Cardiac septum (tissue), 1 donor: ENCODE measurements at places on chromosomes 12 and 14.
A peak's percentile ranks its signal among the peaks of the same experiment; 100 is the strongest.

DNA sequence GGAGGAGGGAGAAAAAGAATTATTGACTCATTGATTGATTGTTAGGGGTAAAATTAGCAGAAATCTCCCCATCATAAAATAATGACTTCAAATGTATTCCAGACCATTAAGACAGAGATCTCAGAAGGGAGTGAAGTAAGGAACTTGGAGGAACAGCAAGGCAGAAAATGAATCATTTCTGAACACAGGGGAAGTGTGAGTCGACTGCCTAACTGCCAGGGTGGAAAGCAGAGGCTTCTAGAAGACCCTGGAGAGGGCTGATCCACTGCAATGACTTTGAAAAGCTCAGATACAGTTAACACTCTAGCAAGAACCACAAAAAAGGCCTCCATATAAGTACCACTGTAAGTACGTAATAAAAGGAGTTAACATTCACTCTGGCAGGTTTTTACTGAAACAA is 9.7 kb downstream of the GLTP start:
- no peak for DNase-seq

GRCh38 chr12:52585946-52586345 is 12.3 kb upstream of the KRT74 start:
- DNase-seq: peak; percentile 60

DNA sequence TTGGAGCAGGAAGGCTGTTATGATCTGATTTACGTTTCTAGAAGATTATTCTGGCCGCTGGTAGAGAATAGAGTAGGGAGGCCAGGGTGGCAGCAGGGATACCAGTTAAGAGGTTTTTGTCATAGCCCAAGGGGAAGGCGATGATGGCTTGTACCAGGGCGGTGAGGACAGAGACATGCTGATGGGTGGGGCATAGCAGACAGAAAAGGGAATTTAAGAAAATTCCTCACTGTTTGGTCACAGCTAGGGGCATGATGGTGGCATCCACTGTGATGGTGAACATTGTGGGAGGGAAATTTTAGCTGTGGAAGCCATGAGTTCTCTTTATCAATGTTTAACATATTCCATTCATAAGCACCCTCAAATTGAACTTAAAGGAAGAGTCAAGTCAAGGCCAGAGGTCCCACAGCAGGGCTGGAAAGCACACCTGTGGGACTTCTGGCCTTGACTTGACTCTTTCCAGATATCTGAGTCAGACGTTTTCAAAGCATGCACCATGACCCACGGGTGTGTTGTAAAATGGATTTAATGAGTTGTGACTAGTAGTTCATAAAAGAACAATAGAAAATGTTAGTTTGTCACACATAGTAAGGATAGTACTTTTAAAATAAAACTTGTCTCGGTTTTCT is 134.6 kb downstream of the CHST11 start:
- no peak for DNase-seq

- no peak for DNase-seq
Measured at GRCh38 chr12:97638739-97639138, 176.1 kb downstream of the RMST start.
